NCI-H82 (cell line): ENCODE measurements at places on chromosomes 11 and 22.

- no peak for DNase-seq
Measured at GRCh38 chr22:28247667-28248363, 328.8 kb upstream of the PITPNB start.

GRCh38 chr11:35662061-35662648 lies 420 bp upstream of the TRIM44 start:
- peak; percentile 4 for DNase-seq

GRCh38 chr11:44310206-44310462 lies 195 bp upstream of the ALX4 start:
- no peak for DNase-seq

DNA sequence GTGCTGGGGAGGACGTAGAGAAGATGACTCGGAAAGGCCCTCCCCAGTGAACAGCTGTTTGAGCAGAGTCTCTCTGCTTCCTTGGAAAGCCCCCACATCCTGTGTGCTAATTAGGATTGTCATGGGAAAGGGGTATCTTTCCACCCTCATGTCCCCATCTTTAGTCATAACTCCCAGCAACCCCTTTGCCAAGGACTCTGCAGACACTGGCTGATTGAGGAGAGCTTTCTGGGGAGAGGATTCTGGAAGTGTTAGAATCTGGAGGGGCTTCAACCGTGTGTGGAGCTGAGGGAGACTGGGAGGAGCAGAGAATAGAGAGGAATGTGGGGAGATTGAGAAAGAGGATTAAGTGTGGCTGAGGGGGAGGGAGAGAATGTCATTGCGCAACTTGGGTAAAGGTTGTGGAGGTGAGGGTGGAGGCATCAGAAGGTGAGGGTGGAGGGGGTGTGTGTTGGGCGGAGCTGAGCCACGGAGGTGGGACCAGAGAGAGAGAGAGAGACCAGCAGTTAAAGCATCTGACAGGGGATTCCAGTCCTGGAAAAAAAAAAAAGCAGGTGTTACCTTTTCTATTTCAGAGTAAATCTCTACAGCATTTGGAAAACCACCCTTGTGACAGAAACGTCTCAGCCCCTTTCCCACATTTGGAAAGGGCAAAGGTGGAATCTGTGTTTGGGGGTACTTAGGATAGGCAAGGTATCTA lies 2.2 kb downstream of the DTX4 start:
- peak; percentile 40 for DNase-seq

DNA sequence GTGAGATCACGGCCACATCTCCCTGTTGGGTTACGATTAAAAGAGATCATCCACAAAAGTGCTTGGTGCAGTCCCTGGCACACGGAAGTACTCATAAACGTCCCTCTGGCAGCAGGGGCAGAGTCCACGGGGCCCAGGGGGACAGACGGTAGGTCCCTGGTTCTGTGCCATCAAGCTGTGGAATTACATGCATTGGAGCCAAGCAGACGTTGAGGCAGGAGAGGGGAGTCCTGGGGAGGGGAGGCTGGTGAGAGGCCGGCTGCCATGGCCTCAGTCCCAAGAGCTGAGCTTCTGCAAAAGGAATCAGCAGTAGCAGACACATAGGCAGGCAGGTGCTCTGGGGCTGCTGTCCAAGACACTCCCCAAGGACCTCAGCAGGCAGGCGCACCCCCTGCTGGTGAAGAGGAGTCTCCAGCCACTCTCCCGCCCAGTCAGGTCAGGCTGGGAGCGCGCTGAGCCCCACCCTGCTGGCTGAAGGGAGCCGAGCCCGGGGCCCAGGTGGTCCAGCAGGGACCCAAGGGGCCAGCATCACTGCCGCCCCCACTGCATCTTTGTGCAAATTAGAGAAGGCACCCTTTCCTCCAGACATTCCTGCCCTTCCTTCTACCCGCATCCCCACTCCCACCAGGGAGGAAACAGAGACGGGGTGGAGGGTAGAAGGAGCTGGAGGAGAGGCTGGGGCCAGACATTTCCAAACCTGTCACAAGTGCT lies 7.6 kb upstream of the KCTD17 start:
- DNase-seq, result peak; percentile 81

DNA sequence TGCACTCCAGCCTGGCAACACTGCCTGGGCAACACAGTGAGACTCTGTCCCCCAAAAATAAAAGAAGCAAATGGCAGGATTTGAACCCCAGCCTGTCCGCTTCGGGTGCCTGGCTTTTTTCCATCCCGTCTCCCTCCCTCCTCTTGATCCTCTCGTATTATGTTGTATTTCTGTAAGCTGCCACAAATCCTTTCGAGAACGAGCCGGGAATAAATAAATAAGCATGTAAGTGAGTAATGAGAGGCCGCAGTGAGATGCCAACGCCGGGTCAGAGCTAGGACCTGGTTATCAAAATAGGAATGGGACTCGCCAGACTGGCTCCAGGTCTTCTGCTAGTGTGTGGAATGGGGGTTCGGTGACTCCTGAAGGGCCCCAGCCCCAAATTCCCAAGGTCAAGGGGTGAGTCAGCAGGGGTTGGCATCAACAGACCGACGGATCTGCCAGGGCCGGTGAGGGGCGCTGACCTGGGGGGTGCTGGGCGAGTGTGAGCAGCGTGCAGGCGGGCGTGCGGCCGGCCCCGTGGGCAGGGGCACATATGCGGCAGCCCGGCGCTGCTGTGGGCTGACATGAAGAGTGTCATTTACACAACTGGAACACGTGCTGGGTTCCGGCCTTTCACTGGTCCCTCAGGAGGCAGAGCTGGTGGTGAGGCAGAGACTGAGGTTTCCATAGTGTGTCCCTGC lies 47.8 kb downstream of the FLRT1 start:
- DNase-seq, result no peak

GRCh38 chr22:41501209-41501608 lies 32.3 kb downstream of the ACO2 start:
- DNase-seq, result peak; percentile 22
